Thyroid gland (tissue), 4 donors: ENCODE measurements at places on chromosomes 3 and 15. TPM values are rescaled to one million over a fixed set of nuclear protein-coding genes. Genes with fewer than 3 reads are reported as not detected.

DNA sequence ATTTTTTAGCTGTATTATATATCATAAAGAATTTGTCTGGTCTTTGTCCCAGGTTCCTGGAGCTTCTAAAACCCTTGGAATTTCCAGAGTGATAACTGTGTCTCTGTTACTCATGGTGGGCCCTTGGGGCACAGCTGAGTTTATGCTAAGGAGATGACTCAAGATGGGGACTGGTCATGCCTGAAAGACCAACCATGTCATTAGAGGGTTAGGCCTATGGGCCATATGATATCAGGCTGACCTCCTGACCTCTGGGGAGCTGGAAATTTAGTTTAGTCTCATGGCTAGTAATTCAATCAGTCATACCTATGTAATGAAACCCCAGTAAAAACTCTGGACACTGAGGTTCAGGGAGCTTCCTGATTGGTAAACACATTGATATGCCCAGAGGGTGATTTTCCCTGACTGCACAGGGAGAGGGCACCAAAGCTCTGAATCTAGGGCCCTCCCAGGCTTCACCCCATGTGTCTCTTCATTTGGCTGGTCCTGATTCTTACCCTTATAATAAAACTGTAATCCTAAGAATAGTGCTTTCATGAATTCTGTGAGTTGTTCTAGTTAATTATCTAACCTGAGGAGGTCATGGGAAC, 69.6 kb downstream of the EEFSEC start:
- H3K4me3 ChIP-seq = no peak overlapping the region
- DNase-seq = no peak
- H3K27me3 ChIP-seq = no peaks in the 10 kb centered on the region
- no peaks in the 10 kb centered on the region for H3K36me3 ChIP-seq
- peaks cover 15% of the 10 kb centered on the region for H3K4me1 ChIP-seq

- no peaks in the 10 kb centered on the region for H3K27me3 ChIP-seq
- H3K36me3 ChIP-seq = peaks cover 8% of the 10 kb centered on the region
- no peak overlapping the region for H3K27ac ChIP-seq
- no peak overlapping the region for H3K4me3 ChIP-seq
- H3K4me1 ChIP-seq = peaks cover 45% of the 10 kb centered on the region
Observed at GRCh38 chr3:156681002-156681401, 6.6 kb downstream of the TIPARP start.

GRCh38 chr15:93870583-93870982, 360.8 kb upstream of the MCTP2 start:
- H3K4me3 ChIP-seq = no peak overlapping the region
- no peaks in the 10 kb centered on the region for H3K36me3 ChIP-seq
- no peaks in the 10 kb centered on the region for H3K4me1 ChIP-seq

DUOXA2 gene
- 21.5 TPM for total RNA-seq

SERPINI2 gene
- total RNA-seq = not detected

PCLAF gene
- total RNA-seq = 3.5 TPM

DNA sequence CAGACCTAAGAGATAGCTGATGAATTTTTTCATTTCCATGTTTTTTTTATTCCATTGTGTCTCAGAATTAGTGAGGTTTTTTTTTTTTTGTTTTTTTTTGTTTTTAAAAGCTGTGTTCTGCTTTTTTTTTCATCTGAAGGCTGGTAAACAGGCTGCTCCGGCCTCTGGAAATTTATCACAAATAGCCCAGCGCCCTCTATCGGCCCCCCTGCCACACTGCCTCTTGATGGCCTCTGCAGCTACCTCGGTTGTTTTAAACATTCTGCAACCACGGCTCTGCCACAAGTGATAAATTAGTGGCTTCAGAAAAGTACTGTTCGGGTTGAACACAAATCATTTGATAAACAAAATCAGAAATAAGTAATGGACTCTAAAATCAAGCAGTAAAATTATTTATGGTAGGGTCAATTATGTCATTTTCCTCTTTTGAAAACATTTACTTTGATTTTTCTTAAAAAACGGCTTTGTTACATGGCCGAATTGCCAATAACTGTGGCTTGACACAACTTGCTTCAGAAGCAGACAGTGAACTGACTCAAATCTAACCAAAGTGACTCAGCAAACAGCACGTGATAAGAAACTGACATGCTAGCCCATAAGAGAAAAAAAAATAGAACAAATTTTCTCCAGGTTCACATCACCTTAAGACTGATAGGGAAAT, 87.8 kb downstream of the RSL24D1 start:
- no peaks in the 10 kb centered on the region for H3K27me3 ChIP-seq
- no peaks in the 10 kb centered on the region for H3K36me3 ChIP-seq
- peaks cover 5% of the 10 kb centered on the region for H3K4me1 ChIP-seq
- no peak overlapping the region for H3K27ac ChIP-seq

DNA sequence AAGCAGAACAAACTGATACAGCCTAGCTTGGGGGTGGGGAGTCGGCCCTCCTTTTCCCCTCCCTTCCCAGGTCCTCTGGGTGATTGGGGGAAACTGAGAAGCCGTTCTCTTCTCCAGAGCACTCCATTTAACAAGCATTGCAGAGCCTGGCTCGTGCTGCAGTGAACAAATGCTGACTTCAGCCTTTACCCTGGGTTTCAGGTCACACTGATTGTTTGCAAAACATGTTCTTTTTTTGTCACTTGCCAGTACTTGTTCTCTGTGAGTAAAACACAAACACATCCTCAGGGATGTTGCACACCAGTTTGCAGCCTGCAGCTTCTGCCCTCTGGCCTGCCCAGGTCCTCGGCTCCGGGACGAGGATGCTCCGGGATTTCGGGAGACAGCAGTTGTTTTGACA, 132.8 kb downstream of the PGPEP1L start:
- H3K27me3 ChIP-seq = no peaks in the 10 kb centered on the region
- peaks cover 72% of the 10 kb centered on the region for H3K4me1 ChIP-seq
- H3K27ac ChIP-seq = peak overlapping the region; percentile 72
- no peak for DNase-seq

- no peak overlapping the region for H3K27ac ChIP-seq
- H3K4me3 ChIP-seq = no peak overlapping the region
- peaks cover 7% of the 10 kb centered on the region for H3K27me3 ChIP-seq
- H3K4me1 ChIP-seq = no peaks in the 10 kb centered on the region
Observed at GRCh38 chr15:91104111-91104510, 4.1 kb downstream of the SV2B start.

TMEM212 gene
- not detected for total RNA-seq

WHAMM gene
- 12.0 TPM for total RNA-seq

IQCF5 gene
- total RNA-seq = not detected

MKRN2OS gene
- total RNA-seq = not detected

- no peak overlapping the region for H3K4me3 ChIP-seq
- no peaks in the 10 kb centered on the region for H3K36me3 ChIP-seq
- H3K27me3 ChIP-seq = no peaks in the 10 kb centered on the region
- no peak overlapping the region for H3K27ac ChIP-seq
- DNase-seq = no peak
- H3K4me1 ChIP-seq = peaks cover 4% of the 10 kb centered on the region
Observed at GRCh38 chr15:71708051-71708429, 102.3 kb upstream of the NR2E3 start.

DNA sequence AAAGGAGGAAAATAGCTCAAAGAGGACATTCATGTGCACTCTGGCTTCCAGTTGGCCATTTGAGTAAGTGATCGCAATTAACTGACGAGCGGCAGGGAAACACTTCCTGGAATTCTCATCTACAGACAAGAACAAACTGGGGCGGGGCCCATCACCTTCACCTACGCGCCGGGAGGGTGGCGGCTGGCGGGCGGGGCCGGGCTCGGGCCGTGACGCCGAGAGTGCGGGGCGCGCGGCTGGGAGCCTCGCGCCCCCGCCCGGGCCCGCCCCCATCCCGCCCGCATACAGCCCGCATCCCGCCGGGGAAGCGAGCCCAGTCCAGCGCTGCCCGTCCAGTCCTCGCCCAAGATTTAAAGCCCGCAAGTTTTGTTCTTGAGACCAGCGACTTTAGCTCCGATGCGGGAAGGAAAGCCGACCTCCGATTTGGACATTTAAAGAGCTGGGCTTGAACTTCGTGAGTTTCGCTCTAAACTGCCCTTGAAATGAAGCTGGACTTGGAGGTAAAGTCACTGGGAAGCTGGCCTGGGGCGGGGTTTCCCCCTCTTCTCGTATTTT, at the start of gene B3GNT5:
Gene B3GNT5 (plus strand): TSS at position 281 of the 555 bp plus-strand sequence. CDS start 16,546 bp downstream, outside the sequence.
- H3K27me3 ChIP-seq = no peaks in the 10 kb centered on the region
- H3K4me1 ChIP-seq = peaks cover 3% of the 10 kb centered on the region

DNA sequence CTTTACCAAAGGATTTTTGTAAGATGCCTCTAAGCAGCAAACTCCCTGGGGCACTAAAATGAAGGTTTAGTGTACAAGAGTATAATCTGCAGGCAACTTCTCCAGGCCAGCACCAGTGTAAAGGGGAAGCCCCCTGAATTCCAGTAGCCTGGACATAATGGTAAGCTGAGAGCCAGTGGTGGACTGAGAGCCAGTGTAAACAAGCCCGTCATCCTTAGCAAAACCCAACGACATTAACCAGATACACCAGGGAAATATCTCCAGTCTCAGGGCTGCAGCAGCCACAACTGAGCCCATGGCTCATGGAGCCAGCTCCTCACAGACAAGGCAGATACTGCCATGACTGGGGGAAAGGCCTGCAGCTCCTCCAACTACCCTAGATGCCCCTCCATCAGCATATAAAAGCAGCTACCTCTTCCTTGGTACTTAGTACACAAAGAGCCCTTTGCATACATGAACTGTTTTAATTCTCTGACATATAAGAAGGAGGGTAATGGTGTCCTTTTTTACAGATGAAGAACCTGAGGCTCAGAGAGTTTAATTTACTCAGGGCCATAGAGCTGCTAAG, 21.7 kb downstream of the PARP16 start:
- H3K36me3 ChIP-seq = peaks cover 12% of the 10 kb centered on the region
- no peak for DNase-seq
- no peak overlapping the region for H3K27ac ChIP-seq

GRCh38 chr3:107458871-107459270, 63.9 kb upstream of the BBX start:
- no peak overlapping the region for H3K27ac ChIP-seq
- H3K4me1 ChIP-seq = peaks cover 6% of the 10 kb centered on the region
- DNase-seq = no peak
- H3K36me3 ChIP-seq = no peaks in the 10 kb centered on the region

ROPN1 gene
- 0.54 TPM for total RNA-seq

DNA sequence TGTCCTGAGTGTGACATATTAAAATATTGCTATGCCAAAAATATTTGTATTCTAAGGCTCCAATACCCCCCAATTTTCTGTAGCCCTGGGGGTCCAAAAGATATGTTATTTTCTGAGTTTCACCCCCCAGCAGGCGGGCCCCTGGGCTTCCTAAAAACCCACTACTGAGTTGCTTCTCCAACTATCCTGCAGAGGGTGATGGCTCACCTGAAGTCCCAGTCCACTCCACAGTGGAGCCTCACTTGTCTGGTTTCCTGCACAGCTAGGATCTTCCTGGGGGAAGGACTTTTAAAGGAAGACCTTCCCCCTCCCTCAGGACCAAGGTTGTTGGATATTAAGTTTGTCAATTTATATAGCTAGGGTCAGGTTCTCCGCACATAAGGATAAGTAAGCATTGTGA, 1181.4 kb downstream of the ROBO2 start:
- H3K4me1 ChIP-seq = no peaks in the 10 kb centered on the region
- H3K27me3 ChIP-seq = no peaks in the 10 kb centered on the region
- H3K4me3 ChIP-seq = no peak overlapping the region

GRCh38 chr3:138493804-138494606, 59.6 kb downstream of the ESYT3 start:
- no peak overlapping the region for H3K27ac ChIP-seq
- no peaks in the 10 kb centered on the region for H3K4me1 ChIP-seq
- no peak for DNase-seq
- H3K27me3 ChIP-seq = no peaks in the 10 kb centered on the region
- no peak overlapping the region for H3K4me3 ChIP-seq

DNA sequence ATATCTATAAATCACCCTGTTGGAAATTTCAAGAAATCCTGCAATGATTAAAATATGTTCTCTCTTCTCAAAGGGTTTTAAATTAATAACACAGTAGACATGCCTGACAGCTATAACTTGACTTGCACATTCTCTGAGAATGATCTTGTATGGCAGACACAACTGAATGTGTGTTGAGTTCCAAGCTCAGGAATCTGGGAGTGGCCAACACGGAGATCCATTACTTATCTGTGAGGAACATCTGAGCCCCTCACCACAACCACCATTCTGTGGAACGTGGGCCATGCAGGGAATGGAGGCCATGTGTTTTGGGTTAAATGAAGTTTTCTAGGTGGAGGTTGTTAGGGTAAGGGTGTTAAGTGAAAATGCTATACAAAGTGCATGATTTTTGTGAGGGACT, 105.3 kb upstream of the CHMP2B start:
- no peak for DNase-seq
- H3K4me1 ChIP-seq = no peaks in the 10 kb centered on the region
- no peaks in the 10 kb centered on the region for H3K36me3 ChIP-seq
- H3K4me3 ChIP-seq = no peak overlapping the region
- H3K27ac ChIP-seq = no peak overlapping the region

GRCh38 chr3:177314897-177315296, 117.6 kb upstream of the TBL1XR1 start:
- H3K27me3 ChIP-seq = no peaks in the 10 kb centered on the region
- no peak for DNase-seq
- no peak overlapping the region for H3K4me3 ChIP-seq
- H3K4me1 ChIP-seq = no peaks in the 10 kb centered on the region
- no peaks in the 10 kb centered on the region for H3K36me3 ChIP-seq

DNA sequence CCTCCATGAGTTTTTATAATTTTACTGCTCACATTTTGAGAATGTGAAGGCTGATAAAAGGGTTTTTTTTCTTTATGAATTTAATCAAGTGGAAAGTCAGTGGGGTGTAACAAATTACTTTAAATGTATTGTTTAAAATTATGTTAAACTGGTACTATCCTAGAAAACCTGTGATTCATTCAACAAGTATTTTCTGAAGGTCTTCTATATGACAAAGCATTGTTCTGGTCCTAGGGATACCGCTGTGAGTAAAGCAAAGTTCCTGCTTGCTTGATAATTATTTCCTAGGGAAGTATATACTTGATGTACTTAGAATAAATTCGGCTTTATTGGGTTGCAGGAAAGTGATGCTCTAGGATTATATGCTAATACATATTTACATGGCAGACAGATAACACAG, 152.8 kb upstream of the GOLGA6L4 start:
- H3K4me3 ChIP-seq = no peak overlapping the region
- no peaks in the 10 kb centered on the region for H3K4me1 ChIP-seq
- no peaks in the 10 kb centered on the region for H3K36me3 ChIP-seq
- H3K27me3 ChIP-seq = peaks cover 4% of the 10 kb centered on the region
- DNase-seq = no peak

DNA sequence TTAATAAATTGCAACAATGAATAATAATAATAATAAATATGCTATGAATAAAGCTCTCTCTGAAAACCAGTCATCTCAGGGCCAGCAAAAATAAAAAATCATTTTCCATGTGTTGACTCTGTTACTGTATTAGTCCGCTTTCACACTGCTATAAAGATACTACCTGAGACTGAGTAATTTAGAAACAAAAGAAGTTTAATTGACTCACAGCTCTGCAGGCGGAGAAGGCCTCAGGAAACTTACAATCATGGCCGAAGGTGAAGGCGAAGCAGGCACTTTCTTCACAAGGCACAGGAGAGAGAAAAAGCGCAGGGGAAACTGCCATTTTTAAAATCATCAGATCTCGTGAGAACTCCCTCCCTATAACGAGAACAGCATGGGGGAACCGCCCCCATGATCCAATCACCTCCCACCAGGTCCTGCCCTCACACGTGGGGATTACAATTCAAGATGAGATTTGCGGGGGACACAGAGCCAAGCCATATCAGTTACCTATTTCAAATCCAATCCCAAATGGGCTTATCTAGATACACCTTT, 224.1 kb downstream of the IGSF11 start:
- no peaks in the 10 kb centered on the region for H3K36me3 ChIP-seq
- H3K27me3 ChIP-seq = no peaks in the 10 kb centered on the region
- no peaks in the 10 kb centered on the region for H3K4me1 ChIP-seq

TRPM1 gene
- not detected for total RNA-seq
